ENCODE measurements at places on chromosomes 7 and 10.

DNA sequence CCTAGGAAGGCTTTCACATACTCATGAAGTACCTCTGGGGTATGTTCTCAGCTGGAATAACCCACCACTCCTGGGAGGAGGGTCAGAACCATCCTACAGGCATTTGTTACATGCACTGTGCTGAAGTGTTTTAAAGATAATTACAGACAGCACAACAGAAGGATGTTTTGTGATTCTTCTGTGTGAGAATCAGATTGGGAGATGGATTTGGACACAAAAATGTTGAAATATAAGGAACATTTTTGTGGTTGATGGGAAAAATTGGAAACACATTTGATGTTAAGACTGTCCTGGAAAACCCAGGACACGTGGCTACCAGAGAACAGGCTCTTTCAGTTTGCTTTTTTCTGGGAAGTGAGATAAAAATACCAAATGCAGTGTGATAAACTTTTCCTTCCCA, 61.4 kb downstream of the BICC1 start:
- DNase-seq, result no peak

GRCh38 chr10:96700374-96701099, 19.8 kb downstream of the PIK3AP1 start:
- DNase-seq, result no peak

- no peak for DNase-seq
Measured at GRCh38 chr10:3406556-3406955, 234.0 kb upstream of the PITRM1 start.

GRCh38 chr7:17041324-17041723, 159.5 kb upstream of the AGR3 start:
- DNase-seq, result no peak

- DNase-seq, result no peak
Measured at GRCh38 chr10:12556039-12556438, 206.7 kb downstream of the CAMK1D start.

- no peak for DNase-seq
Measured at GRCh38 chr10:61188691-61189090, 244.7 kb upstream of the RHOBTB1 start.

DNA sequence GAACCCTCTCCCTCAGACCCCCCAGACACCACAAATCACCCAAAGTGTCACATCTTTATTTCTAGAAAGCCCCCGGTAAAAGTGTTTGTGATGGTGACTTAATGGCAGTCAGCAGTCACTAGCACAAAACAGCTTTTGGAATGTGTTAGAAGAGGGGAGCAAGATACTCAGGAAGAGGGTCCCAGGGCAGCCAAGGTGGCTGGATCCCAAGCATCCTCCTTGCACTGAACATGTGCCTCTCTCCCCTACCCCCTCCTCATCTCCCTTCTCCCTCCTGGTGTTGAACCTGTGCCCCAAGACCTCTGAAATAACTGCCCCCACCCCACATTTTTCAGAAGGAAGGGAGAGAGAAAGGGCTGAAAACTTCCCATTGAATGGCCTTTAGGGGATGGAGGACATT, 37.8 kb upstream of the MXI1 start:
- no peak for DNase-seq

DNA sequence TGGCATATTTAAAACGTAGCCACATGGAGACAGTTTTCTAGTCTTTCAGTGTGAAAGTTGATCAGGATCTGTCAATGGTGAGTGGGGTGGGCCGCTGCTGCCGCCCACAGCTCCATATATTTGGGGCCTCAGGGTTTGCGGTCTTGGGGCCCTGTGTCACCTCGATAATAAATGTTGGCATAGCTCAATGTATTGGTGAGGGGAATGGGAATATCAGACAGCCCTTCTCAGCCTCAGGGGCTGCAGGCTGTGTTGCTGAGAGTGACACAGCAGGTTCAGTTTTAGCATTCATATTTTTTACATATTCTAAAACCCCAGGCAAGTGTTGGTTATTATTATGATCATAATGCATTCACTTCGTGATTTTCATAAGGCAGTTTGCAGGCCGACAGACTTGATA, 5.3 kb downstream of the CDH23 start:
- no peak for DNase-seq

DNA sequence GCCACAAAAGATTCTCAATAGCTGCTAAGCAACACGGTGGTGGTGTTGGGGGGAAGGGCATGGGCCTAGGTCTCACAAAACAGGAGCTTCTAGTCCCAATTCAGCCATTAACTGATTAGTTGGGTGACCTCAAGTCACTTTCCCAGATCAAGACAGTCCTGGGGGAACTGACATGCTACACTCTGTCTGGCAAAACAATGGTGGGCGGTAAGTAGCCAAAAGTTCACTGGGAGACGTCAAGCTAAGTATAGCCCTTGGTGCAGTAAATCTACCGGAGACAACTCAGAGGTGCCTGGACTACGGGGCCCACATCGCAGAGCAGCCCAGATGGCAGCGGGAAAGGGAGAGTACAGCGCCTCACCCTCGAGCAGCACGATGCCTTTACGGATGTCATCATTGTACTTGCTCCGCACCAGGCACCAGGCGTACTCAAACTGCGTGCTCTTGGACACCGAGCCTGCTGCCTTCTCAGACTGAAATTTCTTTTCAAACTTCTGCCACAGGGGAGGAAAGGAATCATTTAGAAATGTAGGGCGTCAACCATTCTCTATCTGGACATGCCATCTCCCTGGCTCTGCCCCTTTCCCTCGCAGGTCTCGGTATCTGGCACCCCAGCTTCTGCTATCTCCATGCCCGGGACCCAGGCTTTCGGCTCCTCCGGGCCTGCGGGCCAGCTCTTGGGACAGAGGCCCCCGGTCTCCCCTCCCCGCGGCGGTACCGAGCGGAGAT, 1.1 kb downstream of the FIS1 start:
- DNase-seq, result no peak

- no peak for DNase-seq
Measured at GRCh38 chr7:81790120-81790500, 20.3 kb upstream of the HGF start.

- no peak for DNase-seq
Measured at GRCh38 chr10:33947544-33947943, 613.1 kb upstream of the NRP1 start.

GRCh38 chr7:159086301-159086925, 58.3 kb downstream of the VIPR2 start:
- DNase-seq, result no peak

GRCh38 chr7:123749537-123749857, 694 bp upstream of the WASL start:
- DNase-seq, result peak; percentile 17

DNA sequence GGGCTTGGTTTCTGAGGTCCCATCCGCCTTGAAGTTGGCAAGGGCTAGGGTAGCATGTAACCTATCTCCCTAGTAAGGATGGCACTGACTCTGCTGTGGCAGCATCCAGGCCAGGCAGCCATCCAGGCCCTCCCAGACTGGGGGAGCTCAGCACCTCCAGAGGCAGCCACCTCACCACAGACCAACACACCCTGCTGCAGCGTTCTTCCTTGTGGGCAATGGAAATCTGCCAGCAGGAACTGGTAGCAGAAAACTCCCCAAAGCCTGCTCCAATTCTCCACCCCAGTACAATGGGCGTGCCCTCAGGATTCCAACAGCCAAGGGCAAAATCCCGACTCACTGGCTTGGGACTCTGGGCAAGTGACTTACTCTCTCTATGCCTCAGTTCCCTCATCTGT, 27.5 kb downstream of the DLG5 start:
- DNase-seq, result no peak

DNA sequence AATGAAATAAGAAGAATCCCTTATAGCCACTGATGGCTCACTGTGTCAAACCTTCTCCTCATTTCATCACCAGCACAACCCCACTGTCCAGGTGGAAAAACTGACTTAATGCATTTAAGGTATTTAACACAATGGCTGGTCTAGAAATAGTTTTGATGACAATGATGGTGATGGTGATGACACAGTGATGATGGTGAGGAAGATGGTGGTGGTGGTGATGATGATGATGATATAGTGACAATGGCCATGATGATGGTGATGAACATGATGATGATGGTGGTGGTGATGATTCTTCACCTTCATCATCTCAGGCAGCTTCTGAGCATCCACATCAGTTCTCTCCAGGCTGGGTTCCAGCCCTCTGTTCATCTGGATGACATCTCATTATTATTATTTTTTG, 186.6 kb downstream of the TCERG1L start:
- no peak for DNase-seq

DNA sequence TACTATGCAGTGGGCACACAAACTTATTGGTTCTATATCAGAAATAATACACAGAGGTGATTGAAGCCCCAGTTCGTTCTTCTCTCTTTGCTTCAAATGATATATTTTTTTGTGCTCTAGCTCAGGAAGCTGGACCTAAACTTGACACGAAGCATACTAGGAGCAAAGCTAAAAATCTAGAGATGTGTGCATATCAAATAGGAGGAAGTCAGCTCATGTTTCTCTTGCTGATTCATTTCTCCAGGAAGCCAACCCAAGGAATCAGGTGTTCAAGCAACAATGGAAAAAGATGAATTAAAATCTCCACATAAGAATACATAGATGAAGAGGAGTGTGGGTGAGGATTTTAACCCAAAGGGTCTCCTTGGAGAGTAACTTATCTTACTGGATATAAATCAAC, 432.5 kb downstream of the KCNMA1 start:
- no peak for DNase-seq

GRCh38 chr7:84848219-84848973, 338.5 kb downstream of the SEMA3D start:
- no peak for DNase-seq

DNA sequence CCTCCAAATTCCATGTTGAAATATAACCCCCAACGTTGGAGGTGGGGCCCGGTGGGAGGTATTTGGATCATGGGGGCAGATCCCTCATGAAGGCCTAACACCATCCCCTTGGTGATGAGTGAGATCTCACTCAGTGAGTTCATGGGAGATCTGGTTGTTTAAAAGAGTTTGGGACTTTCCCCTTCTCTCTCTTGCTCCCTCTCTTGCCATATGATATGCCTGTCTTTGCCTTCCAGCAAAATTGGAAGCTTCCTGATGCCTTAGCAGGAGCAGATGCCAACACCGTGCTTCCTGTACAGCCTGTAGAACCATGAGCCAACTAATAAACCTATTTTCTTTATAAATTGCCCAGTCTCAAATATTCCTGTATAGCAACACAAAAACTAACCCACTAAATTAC, 55.7 kb upstream of the CDK1 start:
- no peak for DNase-seq

- DNase-seq, result no peak
Measured at GRCh38 chr7:101399759-101400158, 37.1 kb downstream of the COL26A1 start.

- no peak for DNase-seq
Measured at GRCh38 chr7:124550036-124550435, 215.6 kb downstream of the GPR37 start.

DNA sequence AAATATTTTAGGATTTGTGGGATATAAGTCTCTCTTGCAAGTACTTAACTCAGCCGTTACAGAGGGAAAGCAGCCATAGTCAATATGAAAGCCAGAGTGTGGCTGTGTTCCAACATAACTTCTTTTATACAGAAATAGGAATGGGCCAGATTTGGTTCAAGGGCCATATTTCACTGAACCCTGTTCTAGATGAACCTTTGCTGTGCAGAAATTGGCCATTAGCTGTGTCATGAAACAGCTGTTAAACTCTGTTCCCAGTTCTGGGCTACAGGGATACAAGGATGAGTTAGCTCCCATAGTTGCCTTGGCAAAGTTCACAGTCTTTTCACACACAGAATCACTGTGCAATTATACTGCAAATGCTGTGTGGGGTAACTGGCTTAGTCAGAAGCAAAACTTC, 213.9 kb upstream of the LRRN3 start:
- DNase-seq, result no peak

- no peak for DNase-seq
Measured at GRCh38 chr7:42492920-42493319, 255.9 kb upstream of the GLI3 start.

GRCh38 chr10:25082276-25083204, 66.1 kb downstream of the THNSL1 start:
- no peak for DNase-seq

DNA sequence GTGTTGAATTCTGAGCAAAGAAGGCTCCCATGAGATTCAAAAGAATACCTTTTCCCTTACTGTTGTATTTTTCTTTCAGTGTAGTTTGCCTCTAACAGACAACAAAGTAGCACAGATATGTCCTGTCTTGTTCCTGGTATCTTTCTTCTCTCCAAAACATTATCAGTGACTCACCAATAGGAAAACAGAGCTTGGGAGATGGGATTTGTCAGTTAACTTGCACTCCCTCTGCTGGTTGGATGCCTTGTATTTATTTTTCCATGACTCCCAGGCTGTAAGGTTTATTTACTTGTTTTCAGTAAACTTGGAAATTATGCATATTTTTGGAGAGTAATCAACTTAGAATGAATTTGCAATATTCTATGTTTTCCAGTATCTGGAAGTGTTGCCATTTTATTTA, 129.7 kb downstream of the SAMD9 start:
- no peak for DNase-seq

GRCh38 chr10:15084502-15084922, 4.1 kb downstream of the ACBD7 start:
- no peak for DNase-seq

GRCh38 chr10:105761576-105762260, 1120.6 kb downstream of the SORCS3 start:
- DNase-seq, result no peak

- DNase-seq, result no peak
Measured at GRCh38 chr7:94393246-94394108, 1.2 kb upstream of the COL1A2 start.

DNA sequence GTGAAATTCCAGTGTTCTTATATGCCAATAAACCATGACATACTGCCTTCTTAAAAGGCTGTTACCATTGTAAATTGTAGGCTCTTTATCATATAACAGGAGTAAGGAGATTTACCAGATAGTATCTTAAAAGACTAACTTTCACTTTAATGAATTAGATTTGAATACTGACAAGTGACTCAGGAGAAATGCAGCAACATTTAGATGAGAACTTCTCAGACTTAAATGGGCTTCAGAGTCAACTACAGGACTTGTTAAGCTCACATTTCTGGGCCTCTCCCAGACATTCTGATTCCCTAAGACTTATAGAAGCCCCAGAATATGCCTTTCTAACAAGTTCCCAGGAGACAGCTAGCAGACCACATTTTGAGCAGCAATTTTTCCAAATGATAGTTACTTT, 466.3 kb downstream of the ARL4A start:
- no peak for DNase-seq

GRCh38 chr7:77321300-77321699, 94.8 kb downstream of the GSAP start:
- DNase-seq, result no peak

GRCh38 chr7:38681882-38682281, 50.7 kb upstream of the AMPH start:
- no peak for DNase-seq

GRCh38 chr10:86693721-86694369, 25.5 kb downstream of the LDB3 start:
- DNase-seq, result peak; percentile 14

Measured in stimulated activated CD8-positive, alpha-beta memory T cell treated with anti-CD3 and anti-CD28 coated beads, Interleukin-7, amount 100 ng/mL, for 4 hours (primary cell).